ENCODE measurements at places on chromosomes 5 and 9.

GRCh38 chr5:123511290-123511647 lies 708 bp upstream of the CSNK1G3 start:
- DNase-seq = peak; percentile 69

- peak; percentile 46 for DNase-seq
Observed at GRCh38 chr9:95226921-95227320, 90.6 kb downstream of the FANCC start.

DNA sequence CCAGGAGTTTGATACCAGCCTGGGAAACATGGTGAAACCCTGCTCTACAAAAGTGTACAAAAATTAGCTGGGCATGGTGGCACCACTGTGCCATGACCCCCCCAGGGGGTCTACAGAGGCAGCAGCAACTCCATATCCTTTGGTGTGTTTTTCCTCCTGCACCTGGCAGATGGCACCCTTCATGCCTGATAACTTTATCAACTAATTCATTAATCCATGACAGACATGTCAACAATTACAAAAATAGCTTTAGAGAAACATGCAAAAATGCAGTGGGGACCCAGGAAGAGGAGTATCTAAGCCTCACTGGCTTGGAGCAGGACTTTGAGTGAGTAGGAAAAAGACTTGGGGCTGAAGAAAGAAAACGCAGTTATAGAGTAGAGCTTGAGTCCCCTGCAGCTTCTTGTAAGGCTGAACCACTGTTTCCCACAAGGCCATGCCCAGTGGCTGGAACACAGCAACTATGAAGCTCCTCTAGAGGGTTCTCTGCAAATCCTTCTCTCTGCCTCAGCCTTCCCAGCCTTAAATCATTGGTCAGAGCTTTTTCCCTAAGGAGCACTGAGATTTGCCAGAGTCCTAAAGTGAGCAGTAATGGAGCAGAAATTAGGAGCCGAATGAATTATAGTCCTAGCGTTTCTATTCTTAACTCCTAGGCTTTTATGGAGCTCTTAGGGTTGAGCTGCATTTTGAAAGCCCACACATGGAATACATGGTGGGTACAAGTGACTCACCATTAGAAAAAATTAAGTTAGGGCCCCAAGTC lies 25.5 kb upstream of the B4GALT1 start:
- DNase-seq = no peak

DNA sequence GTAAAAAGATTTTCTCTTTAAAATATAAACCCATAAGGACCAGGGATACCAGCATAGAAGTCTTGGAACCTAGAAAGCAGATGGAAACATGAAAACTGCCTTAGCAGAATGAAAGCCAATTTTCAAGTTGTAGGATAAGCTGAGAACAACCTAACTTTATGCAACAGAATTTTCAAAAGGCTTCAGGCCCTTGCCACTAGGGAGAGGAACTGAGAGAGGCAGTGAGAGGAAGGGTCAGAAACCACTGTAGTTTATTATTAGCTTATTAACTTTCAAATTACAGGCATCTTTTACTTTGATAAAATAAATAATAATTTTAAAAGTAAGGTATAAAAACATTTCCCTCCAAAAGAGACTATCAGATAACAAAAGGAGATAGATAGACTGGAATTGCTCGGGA lies 33.4 kb downstream of the FAM81B start:
- no peak for DNase-seq

GRCh38 chr5:54589786-54590185 lies 72.2 kb downstream of the SNX18 start:
- peak; percentile 91 for DNase-seq

DNA sequence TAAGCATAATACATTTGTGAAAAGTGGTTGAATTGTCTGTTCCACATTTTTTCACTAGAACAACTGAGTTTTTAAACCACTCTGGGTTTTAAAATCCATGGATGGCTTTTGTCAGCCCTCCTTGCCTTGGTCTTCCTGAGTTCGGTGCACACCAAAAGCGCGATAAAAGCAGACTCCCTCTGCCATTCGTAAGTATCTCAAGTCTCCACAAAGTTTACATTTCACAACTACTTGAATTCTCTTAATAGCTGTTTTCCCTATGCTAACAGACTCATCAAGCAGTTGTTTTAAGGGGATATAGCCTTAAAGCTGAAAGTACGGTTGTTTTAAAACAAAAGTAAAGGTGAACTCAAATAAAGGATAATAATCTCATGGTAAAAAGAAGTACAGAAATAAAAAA lies 52.9 kb downstream of the GLIS3 start:
- no peak for DNase-seq

DNA sequence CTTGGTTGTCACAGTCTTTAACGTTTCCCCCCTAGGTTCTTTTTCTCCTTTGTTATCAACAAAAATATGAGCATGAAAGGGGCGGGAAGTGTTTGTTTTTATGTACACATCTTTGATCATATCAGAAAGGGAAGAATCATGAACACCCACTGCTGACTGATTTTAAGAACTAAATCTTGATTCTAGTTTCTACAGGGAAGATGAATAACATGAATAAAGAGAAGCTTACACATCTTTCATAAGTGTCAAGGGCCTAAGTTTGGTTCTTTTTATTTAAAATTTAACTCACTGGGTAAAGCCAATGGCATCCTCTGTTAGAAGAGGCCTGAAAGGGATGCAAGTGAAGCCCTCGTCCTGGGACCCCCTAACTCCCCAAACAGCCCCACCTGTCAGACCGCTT lies 14.8 kb upstream of the CTNNA1 start:
- no peak for DNase-seq

- DNase-seq = no peak
Observed at GRCh38 chr9:8251566-8251965, 452.0 kb upstream of the DMAC1 start.

- no peak for DNase-seq
Observed at GRCh38 chr9:125527471-125528002, 179.5 kb downstream of the MAPKAP1 start.

DNA sequence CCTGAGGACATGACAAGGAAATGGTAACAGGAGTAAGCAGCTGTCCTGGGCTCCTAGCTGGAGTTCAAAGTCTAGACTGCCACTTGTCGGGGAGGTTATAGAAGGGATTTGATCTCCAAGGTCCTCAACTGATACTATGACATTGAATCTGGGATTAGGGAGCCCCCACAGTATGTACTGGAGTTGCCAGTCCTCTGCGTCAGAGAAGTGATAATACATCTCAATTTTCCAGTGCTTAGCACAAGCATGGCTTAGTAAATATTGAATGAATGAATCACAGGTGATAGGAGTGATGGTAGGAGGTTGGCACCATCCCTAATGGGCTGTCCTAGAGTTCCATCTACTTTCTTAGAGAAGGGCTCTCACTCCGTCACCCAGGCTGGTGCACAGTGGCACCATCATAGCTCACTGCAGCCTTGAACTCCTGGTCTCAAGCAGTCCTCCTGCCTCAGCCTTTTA lies 6.2 kb upstream of the TPM2 start:
- no peak for DNase-seq

GRCh38 chr5:82642313-82642712 lies 364.2 kb upstream of the RPS23 start:
- DNase-seq = no peak

DNA sequence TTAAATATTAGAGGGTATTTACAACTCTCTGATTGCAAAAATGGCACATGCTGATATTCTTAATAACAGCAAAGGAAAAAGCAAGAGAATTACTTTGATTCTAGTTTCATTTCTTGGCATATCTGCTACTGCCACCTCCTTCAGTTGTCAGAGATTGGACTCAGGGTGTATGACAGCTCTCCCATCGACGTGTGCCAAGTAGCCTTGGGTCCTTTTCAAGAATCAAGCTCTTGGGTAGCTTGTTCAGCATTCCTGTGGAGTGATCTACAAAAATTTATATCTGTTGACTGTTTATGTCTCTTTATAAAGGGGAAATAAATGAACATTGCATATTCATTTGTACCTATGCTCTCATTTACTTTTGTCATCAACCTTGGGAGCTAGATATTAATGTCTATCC lies 315.6 kb downstream of the PRR16 start:
- no peak for DNase-seq

GRCh38 chr9:4114569-4115505 lies 185.0 kb downstream of the GLIS3 start:
- DNase-seq = peak; percentile 34

DNA sequence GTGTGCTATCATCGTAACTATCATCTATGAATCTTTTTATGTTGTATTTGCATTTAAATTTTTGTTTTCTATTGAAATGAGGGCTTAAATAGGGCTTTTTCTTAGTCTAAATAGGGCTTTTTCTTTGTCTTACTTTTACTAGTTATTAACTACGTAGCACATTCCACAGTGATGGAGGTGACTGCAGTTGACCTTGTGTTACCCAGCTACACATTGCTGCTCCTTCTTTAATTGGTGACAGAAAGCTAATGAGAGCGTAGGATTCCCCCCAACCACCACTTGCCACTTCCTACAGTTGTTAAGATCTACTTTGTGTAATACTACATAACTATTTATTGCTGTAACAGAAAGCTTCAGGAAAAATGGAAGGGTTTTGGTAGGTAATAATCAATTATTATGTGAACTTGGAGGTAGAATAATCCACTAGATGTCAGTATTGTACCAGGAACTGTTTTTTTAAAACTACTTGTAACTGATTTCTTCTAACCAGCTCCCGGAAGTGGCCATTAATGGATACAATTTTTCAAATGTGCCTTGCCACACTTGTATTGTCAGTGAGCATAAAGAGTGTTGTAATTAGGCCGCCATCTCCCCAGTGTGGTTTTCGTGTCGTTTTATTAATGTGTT lies 18.0 kb downstream of the MTRR start:
- DNase-seq = peak; percentile 24

DNA sequence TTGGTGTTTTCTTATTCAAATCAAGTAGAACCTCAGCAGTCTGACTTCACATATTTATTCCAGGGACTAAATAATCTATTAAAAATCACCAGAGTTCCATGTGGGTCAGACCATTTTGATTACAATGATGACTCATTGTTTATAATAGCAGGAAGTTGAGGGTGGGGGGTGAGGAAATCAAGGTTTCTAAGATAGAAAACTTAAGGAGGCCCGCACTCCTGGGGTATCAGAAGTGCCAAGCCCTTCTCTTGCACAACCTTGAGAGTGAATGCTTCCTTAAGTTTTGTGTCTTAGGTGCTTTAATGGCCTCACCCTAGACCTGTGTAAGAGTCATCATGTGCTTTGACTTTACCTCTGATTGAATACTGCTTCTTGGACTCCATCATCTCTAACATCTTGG lies 31.9 kb upstream of the NPR3 start:
- DNase-seq = no peak

GRCh38 chr9:4228142-4228541 lies 71.7 kb downstream of the GLIS3 start:
- no peak for DNase-seq

- DNase-seq = no peak
Observed at GRCh38 chr5:558871-559503, 34.7 kb upstream of the SLC9A3 start.

DNA sequence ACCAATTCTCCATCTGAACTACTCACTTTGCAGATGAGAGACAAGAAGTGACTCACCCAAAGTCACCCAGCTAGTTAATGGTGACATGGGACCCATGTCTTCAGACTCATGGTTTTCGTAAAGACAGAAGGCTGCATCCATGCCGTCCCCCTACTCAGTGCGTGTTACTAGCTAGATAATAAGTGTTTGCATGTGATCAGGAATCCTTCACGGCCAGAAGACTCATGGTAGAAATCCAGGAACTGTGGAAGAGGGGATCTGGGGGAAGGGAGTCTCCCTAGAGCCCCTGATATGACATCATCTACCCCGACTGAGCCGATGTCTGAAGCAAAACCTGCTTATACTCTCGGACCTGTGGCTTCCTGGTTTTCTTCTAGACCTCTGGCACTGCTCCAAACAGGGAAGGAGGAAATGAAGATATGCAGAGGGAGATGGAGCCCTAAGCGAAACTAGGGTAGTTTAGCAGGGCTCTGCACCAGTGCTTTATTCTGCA lies 3.3 kb downstream of the RNF183 start:
- no peak for DNase-seq

- DNase-seq = no peak
Observed at GRCh38 chr9:132237481-132237880, 75.6 kb downstream of the NTNG2 start.

GRCh38 chr5:170427672-170428236 lies 38.6 kb upstream of the KCNMB1 start:
- DNase-seq = no peak

DNA sequence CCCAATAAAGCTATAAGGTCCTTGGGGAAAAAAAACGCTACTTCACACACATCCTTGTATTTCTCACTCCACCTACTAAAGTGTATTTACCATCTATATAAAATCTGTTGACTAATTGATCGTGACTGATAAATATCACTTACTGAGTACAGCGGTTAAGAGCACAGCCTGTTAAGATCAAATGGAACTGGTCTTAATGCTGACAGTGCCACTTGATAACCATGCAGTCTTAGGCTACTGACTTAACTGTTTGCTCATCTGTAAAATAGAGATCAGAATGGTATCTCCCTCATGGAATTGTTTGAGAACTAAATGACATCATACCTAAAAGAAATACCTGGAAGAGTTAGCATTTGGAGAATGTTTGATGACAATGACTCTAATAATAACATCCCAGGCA lies 67.5 kb downstream of the ZFAND5 start:
- DNase-seq = peak; percentile 23

DNA sequence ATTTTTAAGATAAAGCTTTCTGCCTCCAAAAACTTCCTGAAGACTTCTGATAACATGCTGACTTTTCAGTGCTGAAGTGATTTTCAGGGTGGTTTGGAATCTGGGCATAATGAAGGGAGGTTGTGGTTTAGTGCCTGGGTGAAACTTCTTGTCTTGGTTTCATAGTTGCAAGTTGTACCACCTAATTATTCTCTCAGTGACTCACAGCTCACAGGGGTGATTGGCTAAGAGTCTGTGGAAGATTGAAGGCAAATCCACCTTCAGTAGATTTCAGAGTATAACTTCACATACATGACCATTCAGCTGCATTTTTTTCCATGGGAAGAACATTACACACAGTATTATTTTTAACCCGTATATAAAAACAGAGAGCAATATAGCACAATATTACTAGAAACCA lies 199.9 kb downstream of the PTTG1 start:
- no peak for DNase-seq

DNA sequence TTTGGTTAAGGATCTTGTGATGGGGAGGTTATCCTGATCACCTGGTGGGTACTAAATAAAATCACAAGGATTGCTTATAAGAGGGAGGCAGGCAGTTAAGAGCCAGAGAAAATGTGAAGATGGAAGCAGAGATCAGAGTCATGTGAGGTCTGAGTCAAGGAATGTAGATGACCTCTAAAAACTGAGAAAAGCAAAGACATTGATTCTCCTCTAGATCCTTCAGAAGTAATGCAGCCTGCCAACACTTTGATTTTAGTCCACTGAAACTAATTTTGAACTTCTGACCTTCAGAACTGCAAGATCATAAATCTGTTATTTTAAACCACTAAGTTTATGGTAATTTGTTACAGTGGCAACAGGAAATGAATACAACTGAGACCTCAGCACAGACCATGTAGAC lies 499.0 kb downstream of the GADD45G start:
- DNase-seq = no peak

GRCh38 chr9:3825721-3826120 lies 299.9 kb upstream of the RFX3 start:
- DNase-seq = peak; percentile 22

GRCh38 chr5:55547781-55548180 lies 13.0 kb upstream of the PLPP1 start:
- no peak for DNase-seq

- DNase-seq = no peak
Observed at GRCh38 chr9:17081814-17082213, 53.0 kb upstream of the CNTLN start.

Data from mesendoderm (in vitro differentiated cells).